Stomach (tissue), 19 donors: ENCODE measurements at places on chromosomes 1 and 21. TPM values are rescaled to one million over a fixed set of nuclear protein-coding genes. Genes with fewer than 3 reads are reported as not detected.

GBP1 gene
- 31.6 TPM for total RNA-seq

LMX1A gene
- not detected for total RNA-seq

FAM72A gene
- total RNA-seq, result 1.0 TPM

NME7 gene
- not detected for total RNA-seq

PRDM16 gene
- total RNA-seq, result 32.2 TPM

IGSF21 gene
- total RNA-seq, result 2.0 TPM

S100A7 gene
- total RNA-seq, result not detected

APCS gene
- not detected for total RNA-seq

IGSF3 gene
- 31.6 TPM for total RNA-seq

SYCP1 gene
- not detected for total RNA-seq

NEK2 gene
- total RNA-seq, result not detected

DHRS3 gene
- total RNA-seq, result 32.1 TPM

CD1D gene
- not detected for total RNA-seq

TTC22 gene
- total RNA-seq, result 27.4 TPM
